PC-9 (cell line): ENCODE measurements at places on chromosomes 6 and 20.
A peak's percentile ranks its signal among the peaks of the same experiment; 100 is the strongest.

GRCh38 chr6:47587493-47587892 lies 109.9 kb downstream of the CD2AP start:
- no peak for DNase-seq

GRCh38 chr6:35426074-35426473 lies 26.1 kb upstream of the FANCE start:
- DNase-seq: no peak

DNA sequence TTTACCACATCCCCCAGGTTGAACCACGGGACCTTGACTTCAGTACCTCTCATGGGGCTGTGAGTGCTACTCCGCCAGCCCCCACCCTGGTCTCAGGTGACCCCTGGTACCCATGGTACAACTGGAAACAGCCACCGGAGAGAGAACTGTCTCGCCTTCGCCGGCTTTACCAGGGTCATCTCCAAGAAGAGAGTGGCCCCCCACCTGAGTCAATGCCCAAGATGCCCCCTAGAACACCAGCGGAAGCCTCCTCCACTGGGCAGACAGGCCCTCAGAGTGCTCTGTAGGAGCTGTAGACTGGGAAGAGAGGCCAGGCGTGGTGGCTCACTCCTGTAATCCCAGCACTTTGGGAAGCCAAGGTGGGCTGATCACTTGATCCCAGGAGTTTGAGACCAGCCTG lies 1.2 kb upstream of the ATAT1 start:
- no peak for DNase-seq

- no peak for DNase-seq
Observed at GRCh38 chr6:139457476-139457875, 83.0 kb upstream of the CITED2 start.

DNA sequence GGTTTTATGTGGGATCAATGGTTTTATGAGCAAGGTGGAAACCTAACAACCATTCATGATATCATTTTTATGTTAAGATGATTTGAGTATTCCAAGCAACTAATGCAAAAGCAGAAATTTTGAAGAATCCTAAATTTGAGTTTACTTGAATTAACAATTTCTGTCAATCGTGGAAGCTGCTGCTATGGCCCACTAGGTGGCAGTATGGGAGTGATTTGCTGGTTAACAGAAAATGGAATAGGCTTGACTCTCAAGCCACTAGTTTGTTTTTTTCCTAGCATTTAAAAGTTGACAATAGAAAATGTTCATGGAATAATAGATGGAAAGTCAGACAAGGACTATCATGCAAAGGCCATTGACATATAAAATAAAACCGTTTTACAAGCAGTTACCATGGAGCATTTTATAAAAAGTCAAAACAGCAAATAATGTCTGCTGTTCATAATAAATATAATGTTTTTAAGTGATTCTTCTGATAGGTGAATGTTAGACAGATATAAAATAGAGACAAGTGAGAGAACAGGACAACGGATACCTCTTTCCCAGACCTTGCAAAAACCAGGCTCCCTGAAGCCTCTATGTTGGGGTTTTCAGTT lies 43.0 kb upstream of the TMEM200A start:
- peak; percentile 18 for DNase-seq

DNA sequence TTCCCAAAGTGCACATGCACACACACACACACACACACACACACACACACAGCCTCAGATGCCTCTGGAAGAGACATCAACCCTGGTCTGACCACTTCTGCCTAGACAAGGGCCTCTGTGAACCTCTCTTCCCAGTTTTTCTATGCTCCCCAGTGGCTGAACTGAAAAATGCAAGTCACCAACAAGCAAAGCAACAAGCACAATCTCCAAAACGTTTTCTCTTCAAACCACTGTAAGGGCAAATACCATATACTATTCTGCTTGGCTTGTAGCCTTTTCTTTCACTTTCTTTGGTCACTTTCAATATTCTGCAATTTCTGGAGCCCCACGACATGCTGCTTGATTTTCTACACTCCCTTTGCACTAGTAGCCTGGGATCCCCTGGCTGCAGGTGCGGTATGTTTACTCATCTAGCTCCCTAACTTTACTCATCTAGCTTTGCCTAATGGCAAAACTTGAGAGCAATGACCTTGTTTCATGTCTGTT lies 121.4 kb upstream of the DST start:
- DNase-seq: peak; percentile 12

DNA sequence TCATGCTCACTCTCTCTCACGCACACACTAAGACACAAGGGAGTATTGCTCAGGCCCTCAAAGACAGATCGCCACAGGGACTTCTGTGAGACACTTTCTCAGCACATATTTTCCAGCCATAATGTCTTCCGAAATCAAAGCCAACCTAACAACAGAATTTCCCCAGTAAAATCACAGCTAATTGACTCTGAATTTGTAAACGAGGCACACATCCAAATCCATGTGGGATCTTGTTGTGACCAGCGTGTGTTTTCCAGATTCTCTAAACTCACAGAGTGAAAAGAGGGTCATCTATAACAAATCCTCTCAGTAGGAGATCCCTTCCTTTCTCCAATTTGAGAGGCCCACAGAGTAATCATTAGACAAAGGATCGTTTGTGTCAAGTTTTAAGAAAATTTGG lies 280.4 kb downstream of the PACRG start:
- DNase-seq: no peak

- DNase-seq: no peak
Observed at GRCh38 chr6:170087941-170088581, 202.8 kb downstream of the DLL1 start.

DNA sequence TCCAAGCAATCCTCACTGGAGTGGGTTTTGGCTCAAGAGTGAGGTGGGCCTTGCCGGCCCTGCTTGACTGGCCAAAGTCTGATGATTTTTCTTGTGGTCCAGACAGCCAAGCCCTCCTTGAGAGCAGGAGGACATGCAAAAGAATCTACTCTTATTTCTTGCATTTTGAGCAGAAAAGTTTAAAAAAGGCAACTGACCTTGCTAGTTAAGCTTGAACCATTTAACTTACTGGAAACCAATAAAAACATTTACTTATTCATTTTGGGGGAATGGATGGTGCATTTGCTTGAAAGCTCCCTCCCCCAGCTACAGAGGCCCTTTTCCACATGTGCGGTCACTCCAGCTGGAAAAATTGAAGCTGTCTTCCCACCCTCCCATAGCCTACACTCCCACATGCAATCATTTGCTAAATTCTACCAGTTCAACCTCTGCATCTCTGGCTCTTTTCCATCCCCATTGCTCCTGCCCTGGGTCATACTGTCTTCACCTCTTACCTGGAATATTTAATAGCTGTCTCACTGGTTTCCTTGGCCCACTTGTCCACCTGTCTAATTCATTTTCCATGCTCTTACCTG lies 527.9 kb downstream of the DHX35 start:
- DNase-seq: no peak

GRCh38 chr6:154933181-154933827 lies 61.8 kb upstream of the TIAM2 start:
- DNase-seq: no peak

GRCh38 chr6:3867641-3868502 lies 18.7 kb downstream of the FAM50B start:
- DNase-seq: no peak

DNA sequence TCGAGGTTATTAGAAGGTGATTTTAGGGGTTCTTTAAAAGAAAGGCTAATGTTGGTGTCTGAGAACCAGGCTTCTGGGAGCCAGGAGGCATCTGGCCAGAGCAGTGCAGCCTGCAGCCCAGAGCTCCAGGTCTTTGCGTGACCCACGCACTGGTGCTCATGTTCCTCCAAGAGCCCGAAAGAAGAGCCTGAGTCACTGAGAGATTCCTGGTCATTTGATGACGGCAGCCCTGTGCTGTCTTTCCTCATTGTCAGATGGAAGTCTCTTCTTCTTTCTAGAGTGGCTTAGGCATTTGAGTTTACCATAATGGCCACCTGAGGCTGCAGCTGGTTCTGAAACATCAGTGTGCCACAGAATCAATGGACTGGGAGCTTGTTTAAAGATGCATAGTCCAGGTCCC lies 46.4 kb downstream of the CD109 start:
- no peak for DNase-seq

DNA sequence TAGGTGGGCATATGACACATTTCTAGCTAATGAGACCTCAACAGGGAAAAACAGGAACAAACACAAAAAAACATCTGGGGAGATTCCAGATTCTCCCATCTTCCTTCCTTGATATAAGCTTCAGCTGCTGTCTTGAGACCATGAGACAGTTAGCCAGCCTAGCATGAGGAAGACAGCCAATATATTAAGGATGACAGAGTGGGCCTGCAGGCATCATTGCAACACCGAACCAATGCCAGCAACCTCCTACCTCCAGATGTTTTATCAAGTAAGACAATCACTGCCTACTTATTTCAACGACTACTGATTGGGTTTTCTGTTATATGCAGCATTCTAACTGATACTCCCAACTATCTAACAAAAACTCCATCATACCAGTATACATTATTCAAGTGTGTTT lies 119.0 kb downstream of the ISM1 start:
- no peak for DNase-seq

DNA sequence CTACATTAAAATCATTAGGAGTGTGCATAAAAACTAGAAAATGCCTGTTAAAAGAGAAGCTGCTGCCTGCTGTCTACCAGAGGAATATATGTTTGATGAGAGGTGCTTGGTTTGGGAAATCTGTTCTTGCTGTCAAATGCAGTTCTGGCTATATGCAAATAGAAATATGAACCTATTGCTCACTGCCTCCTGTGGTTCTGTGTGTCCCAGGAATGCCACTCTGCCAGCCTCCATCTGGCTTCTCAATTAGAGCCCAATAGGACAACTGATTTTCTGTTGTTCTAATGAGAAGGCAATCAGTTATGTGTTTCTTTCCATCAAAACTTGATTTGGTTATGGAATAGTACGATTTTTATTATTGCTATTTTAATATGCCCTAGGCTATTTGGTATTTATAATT lies 759.7 kb downstream of the HDGFL1 start:
- DNase-seq: no peak

DNA sequence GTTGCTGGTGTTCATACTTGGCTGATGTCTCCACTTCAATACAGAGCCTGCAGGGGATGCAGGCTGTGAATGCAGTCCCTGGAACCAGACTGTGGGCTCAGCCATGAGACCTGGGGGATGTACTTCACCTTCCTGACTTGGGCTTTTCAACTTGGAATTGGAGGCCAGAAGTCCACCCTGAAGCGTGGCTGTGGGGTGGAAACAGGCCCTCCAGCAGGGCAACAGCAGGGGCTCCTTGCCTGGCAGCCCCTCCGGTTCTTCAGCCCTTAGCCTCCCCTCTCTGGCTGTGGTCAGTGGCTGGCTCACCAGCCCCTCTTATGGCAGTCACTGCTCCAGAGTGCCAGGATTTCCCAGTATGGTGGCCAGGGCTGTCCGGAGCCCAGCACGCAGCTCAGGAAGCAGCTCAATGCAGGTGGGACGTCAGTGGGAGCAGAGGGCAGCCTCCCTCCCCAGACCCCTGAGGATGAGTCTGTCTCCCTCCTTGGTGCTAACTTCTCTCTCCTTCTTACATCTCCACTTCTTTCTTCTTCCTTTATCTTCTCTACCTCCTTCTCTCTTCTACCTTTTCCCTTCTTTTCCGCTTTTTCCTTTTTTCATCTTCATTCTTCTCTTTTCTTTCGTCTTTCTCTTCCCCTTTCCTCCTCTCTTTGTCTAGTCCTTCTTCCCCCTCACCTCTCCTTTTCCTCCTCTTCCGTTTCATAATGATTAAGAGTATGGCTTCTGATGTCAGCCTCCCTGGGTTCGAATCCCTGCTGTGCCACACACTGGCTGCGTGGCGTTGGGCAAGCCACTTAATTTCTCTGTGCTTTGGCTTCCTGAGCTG lies 45.3 kb downstream of the SLC52A3 start:
- no peak for DNase-seq

DNA sequence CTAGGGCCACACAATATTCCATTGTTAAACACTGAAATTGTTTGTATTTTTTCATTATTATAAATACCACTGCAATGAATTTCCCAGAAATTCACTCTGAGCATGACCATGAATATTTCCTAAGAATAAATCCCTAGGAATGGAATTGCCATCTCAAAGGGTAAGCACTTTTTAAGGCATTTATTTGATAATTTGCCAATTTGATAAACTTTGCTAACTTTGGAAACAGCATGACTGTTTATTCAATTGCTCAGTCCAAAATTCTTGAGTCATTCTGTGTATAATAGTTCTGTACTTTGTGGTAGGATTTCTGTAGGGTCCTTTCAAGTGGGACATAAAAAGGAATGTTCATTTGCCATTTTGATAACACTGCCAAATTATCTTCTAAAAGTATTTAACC lies 44.2 kb upstream of the TOX2 start:
- no peak for DNase-seq

GRCh38 chr20:63021356-63022321 lies 14.9 kb upstream of the BHLHE23 start:
- no peak for DNase-seq
